Femur (tissue), 1 donor: ENCODE measurements at places on chromosomes 1 and 21.

DNA sequence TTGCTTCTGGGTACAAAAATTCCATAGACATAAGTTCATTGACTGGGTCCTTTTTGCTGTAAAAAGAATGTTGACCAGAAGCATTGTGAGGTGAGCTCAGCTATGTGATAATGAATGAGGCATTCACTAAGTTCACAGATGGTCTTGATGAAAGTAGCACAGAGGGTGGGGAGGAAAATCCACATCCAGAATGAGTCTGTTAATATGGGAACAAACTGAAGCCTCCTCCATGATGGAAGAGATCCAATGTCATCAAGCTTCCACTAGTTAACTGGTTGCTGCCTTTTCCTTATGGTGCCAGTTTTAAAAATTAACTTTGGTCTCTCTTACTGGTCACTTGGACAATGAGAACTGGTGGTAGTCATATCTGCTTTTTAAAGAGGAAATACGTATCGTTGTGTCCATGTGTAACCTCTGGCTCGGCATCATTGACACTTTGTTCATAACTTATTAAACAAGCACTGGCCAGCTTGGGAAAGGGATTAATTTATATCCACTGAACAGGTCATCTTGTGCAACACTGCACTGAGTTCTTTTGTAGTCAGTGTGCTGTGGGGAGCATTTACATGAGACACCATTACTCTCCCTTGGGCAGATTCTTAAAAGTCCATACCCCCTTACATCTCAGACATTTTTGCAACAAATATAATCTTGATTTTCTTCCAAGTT is 88.6 kb downstream of the ADAMTS1 start:
- DNase-seq = no peak

DNA sequence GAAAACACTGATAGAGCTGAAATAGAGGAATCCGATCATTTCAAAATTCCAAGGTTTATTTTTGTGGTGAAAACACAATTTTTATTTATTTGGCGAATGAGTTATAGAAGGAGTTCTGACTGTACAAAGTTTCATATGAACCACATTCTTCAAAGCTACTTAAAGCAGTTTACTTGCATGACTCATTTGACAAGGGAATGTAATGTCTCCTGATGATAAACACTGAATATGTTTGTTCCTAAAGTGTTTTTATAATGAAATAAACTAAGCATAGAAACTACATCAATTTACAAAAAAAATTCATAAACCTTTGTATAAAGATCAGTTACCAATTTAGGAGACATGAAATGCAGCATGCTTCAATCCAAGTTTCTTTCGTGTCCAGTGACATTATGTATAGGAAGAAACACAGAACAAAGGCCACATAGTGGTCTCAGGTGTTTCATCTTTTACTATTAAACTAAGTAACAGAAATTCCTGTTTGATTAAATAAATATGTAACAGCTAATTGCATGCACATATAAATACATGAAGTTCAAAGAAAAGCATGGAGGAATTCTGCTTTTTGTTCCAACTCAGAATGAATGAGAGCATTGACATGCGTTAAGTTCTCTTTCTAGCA is 2.5 kb downstream of the PRKACB start:
- DNase-seq = no peak

DNA sequence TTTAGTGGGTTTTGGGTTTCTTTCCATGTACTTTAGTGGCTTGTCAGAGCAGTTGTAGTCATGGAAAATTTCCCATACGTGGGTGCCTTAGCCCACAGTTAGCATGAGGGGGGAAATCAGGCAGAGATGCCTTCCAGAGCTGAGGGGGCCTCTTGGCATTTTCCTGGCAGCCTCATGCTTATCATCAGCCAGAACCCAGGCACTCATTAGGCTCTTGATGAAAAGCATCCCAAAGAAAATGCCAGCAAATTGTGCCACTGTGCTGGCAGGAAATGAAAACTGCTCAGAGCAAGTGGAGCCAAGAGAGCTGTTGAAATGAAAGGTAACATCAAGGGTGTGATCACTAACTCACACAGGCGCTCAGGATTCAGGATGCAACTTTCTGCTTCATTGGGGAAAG is 128.0 kb downstream of the TNNI3K start:
- peak; percentile 21 for DNase-seq

GRCh38 chr1:235054466-235054865 is 74.2 kb downstream of the TOMM20 start:
- no peak for DNase-seq

DNA sequence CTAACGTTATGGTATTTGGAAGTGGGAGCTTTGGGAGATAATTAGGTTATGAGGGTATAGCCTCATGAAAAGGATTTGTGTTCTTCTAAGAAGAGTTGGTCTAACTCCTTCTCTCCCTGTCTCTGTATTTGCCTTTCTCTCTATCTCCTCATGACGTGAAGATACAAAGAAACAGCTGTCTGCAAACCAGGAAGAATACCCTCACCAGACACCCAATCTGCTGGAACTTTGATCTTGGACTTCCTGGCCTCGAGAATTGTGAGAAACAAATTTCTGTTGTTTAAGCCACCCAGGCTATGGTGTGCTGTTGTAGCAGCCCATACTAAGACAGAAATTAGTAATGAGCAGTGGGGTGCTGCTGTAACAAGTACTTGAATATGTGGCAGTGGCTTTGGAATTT is 16.1 kb downstream of the C1orf141 start:
- no peak for DNase-seq

DNA sequence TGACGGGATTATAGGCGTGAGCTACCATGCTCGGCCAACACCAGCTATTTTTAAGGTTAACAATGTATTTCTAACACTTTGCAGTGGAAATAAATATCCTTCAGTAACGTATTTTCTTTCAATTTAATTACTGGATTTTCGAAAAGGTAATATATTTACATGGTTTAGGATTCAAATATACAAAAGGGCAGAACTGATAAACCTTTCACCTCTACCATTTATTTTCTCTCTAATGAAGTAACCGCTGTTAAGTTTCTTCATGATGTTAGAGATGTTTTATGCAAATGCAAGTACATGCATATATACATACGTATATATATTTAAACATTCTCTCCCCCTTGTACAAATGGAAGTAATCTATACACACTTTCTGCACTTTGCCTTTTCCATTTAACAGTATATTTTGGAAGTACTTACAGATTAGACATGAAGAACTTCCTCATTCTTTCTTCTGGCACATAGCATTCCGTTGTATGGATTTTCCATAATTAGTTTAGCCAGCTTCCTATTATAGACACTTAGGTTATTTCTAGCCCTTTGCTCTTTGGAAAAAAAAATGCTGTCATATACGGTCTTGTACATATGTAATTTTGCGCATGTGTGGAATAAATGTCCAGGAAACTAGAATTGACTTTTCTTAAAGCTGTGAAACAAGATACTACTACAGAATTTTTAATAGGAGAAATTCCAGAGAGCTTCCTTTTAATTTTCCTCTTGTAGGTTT is 14.9 kb upstream of the HJV start:
- no peak for DNase-seq

- no peak for DNase-seq
Measured at GRCh38 chr1:232590744-232591082, 39.2 kb downstream of the SIPA1L2 start.

- no peak for DNase-seq
Measured at GRCh38 chr1:211347077-211347844, 20.6 kb downstream of the TRAF5 start.

GRCh38 chr1:26287033-26287711 is 7.3 kb downstream of the SH3BGRL3 start:
- DNase-seq = no peak
